ENCODE measurements at places on chromosomes 11 and 22.

- no peak for DNase-seq
Measured at GRCh38 chr11:108774037-108774730, 109.3 kb downstream of the DDX10 start.

DNA sequence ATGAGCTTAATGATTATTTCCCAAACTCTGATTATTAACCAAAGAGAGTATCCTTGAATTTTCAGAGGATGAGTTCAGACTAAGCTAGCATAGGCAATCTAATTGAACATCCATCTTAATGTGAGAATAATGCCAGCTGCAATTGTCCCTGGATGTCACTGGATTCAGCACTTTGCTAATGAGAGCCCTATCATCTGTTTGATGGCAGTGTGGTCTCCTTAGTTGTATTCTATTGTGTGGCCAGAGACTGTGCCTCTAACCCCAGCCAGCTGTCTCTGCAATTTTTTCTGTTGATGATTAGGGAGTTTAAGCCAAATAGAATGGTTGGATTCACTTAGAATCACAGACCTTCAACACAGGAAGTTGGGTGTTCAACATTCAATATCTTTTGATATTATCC is 1249.5 kb downstream of the FAM181B start:
- DNase-seq = no peak

GRCh38 chr11:114587398-114587953 is 8.1 kb downstream of the NXPE4 start:
- DNase-seq = no peak

DNA sequence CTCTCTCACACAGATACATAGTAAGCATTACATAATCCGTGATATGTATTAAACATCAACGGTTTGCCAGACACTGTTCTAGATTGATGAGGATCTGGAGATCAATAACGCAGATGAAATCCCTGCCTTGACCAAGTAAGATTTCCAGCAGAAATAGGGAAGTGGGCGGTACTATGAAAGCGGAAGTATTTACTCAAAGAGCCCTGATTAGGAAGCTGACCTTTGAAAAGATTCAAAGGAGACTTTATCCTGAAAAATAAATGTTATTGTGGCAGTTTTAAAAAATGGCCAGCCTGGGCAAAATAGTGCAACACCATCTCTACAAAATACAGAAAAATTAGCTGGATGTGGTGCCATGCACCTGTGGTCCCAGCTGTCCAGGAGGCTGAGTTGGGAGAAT is 26.8 kb downstream of the GAB2 start:
- DNase-seq = no peak

- DNase-seq = no peak
Measured at GRCh38 chr11:23423104-23423503, 562.8 kb upstream of the CCDC179 start.

- DNase-seq = no peak
Measured at GRCh38 chr11:86204356-86204755, 40.2 kb upstream of the EED start.

DNA sequence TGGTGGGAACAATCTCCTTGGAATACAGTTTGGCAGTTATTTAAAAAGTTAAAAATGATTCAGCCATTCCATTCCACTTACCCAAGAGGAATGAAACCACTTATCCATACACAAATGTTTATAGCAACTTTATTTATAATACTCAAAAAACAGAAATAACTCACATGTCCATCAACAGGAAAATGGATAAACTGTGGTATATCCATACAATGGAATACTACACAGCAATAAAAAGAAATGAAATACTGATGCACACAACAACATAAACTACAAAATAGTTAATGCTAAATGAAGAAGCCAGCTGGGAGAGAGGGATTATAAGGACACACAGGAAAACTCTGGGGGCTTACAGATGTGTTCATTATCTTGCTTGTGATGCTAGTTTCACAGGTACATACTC is 64.7 kb downstream of the FCHSD2 start:
- DNase-seq = no peak

GRCh38 chr11:8390851-8391612 is 127.4 kb upstream of the LMO1 start:
- DNase-seq = no peak

Data from left kidney (tissue), 8 donors.